ENCODE measurements at places on chromosomes 1 and 21. TPM values are rescaled to one million over a fixed set of nuclear protein-coding genes. Genes with fewer than 3 reads are reported as not detected.

DNA sequence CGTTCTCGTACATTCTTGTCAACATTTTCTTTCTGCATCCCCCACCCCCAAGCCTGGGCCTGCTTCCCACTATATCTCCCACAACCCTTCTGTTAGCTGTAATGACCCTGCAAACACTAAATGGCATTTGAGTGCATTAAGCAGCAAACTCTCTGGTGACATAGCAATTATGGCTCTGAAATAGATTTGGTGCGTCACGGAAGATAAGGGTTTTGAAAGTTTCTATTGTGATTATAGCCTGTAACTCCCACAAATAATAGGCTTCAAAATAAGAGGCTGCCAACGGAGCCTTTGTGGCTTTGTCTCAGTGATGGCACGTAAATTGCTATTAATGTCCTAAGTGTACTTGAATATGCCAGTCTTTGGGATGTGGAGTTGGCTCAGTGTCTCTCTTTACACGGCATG, 277.6 kb downstream of the PBX1 start:
- DNase-seq = no peak

- DNase-seq = no peak
Measured at GRCh38 chr1:11039351-11040104, 7.5 kb downstream of the MASP2 start.

GRCh38 chr1:244901400-244902015, 37.2 kb upstream of the HNRNPU start:
- no peak for DNase-seq

GRCh38 chr1:221098471-221099405, 219.5 kb downstream of the HLX start:
- DNase-seq = no peak

GRCh38 chr1:12505639-12506280, 112.2 kb downstream of the DHRS3 start:
- DNase-seq = no peak

GRCh38 chr1:26856181-26856580, 6.8 kb upstream of the SFN start:
- DNase-seq = no peak

DNA sequence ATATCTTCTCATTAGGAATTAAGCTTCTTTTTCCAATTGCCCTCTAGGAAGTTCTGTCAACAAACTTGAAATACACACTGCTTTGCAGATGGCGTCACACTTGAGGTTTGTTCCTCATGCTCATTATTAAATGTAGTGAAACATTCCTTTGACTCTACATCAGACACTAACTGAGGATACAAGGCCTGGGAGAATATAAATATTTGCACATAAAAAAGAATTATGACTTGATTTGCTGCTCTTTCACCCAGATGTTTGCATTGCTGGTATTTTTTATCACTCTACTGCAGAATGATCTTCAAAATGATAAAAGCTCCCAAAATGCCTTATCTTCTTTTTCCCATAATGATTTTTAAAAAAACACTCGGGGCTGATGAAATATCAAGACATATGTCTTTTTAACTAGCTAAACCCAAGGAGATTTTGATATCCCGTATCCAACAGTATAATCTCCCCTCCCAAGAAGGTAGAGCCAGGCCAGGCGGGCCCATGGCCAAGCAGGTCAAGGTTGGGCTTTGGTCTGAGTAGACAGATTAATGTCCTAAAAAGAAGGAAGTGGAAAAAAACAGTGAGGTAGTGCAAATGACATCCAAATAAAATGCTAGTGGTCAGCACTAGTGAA, 264.6 kb downstream of the HHIPL2 start:
- DNase-seq = no peak

DNA sequence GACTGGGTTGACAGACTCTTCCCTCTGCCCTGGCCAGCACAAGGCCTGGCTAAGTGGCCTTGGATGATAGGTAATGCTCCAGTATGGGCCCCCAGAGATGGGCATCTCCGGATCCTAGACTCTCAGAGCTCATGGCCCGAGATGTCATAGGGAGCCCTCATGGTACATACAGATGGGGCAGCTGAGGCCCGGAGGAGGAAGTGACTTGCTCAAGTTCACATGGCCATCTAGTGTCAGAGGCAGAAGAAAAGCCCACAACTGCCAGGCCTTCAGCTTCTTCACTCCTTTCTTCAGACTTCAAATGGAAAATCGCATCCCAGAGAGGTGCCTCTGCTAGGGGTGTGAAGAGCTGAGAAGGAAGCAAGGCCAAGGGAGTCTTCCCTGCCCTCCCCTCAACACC, 46.8 kb upstream of the SYNC start:
- DNase-seq = no peak

Gene EDARADD
- not detected for total RNA-seq

Data from OCI-LY7 (cell line).